Activated CD8-positive, alpha-beta T cell treated with anti-CD3 and anti-CD28 coated beads, Interleukin-2, amount 10 ng/mL, durations not matched to agents 7 days and 5 days (primary cell): ENCODE measurements at places on chromosomes 11 and 22. TPM values are rescaled to one million over a fixed set of nuclear protein-coding genes. Genes with fewer than 3 reads are reported as not detected.

The TBX10 gene
- not detected for total RNA-seq

The WBP2NL gene
- 1.1 TPM for total RNA-seq

The MB gene
- total RNA-seq: not detected

The CCDC89 gene
- 0.63 TPM for total RNA-seq

The ARHGAP32 gene
- 2.0 TPM for total RNA-seq

The OR10D3 gene
- total RNA-seq: not detected

The PGA5 gene
- not detected for total RNA-seq

The ANO5 gene
- 0.08 TPM for total RNA-seq

The C22orf15 gene
- 1.4 TPM for total RNA-seq

The SLC5A1 gene
- total RNA-seq: not detected

The GAS2 gene
- total RNA-seq: 0.89 TPM

The CYP2D6 gene
- 3.6 TPM for total RNA-seq

The SMTNL1 gene
- not detected for total RNA-seq

The APOL1 gene
- total RNA-seq: 38.2 TPM

The MOV10L1 gene
- total RNA-seq: not detected

The SCGB2A2 gene
- not detected for total RNA-seq
